ENCODE measurements at places on chromosomes 3 and 15.

GRCh38 chr3:112379020-112379690, 46.2 kb downstream of the CD200 start:
- no peak for DNase-seq

DNA sequence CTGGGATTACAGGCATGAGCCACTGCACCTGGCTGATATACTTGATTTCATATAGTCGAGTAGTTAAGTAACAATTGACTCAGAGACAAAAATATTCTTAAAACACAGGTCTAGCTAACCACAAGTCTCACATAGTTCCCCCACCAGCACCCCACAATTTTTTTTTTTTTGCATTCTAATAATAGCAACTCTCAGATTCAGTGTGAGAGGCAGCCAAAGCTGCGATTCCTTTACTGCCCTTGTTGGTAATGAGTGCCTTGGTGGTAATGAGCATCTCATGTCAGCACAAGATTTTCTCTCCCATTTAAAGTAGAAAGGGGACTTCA, 72.5 kb downstream of the WWTR1 start:
- no peak for DNase-seq

GRCh38 chr3:42115946-42116345, 24.8 kb downstream of the TRAK1 start:
- DNase-seq, result no peak

GRCh38 chr15:69934607-69935006, 163.1 kb downstream of the TLE3 start:
- DNase-seq, result no peak

GRCh38 chr15:70437882-70438451, 325.4 kb downstream of the UACA start:
- no peak for DNase-seq

GRCh38 chr3:28012830-28013229, 228.6 kb upstream of the CMC1 start:
- no peak for DNase-seq

DNA sequence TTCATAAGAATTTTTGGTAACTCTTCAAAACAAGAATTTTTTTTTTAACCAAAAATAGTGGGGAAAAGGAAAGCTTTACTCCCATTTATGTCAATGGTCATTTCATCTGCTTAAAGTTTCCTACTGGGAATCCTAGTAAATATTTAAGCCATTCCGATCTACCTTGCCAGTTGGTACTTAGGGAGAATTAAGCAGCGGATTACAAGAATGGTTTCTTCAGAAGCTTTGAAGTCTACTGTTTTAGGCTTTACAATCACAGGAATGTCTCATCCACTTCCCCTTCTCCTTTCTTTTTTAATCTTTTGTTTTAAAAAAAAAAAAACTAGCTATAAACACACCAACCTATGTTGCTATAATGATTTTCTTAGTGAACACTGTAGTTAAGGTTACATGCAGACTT, 341.4 kb upstream of the ATP11B start:
- DNase-seq, result no peak

Measured in nucleus accumbens (tissue), 56 donors.